ENCODE measurements at places on chromosomes 7 and 10.
A peak's percentile ranks its signal among the peaks of the same experiment; 100 is the strongest.

- no peak for DNase-seq
Observed at GRCh38 chr7:115008465-115009114, 86.7 kb downstream of the MDFIC start.

- no peak for DNase-seq
Observed at GRCh38 chr7:26858735-26859134, 5.7 kb downstream of the SKAP2 start.

GRCh38 chr10:125940515-125940914, 44.2 kb downstream of the FANK1 start:
- DNase-seq = no peak

DNA sequence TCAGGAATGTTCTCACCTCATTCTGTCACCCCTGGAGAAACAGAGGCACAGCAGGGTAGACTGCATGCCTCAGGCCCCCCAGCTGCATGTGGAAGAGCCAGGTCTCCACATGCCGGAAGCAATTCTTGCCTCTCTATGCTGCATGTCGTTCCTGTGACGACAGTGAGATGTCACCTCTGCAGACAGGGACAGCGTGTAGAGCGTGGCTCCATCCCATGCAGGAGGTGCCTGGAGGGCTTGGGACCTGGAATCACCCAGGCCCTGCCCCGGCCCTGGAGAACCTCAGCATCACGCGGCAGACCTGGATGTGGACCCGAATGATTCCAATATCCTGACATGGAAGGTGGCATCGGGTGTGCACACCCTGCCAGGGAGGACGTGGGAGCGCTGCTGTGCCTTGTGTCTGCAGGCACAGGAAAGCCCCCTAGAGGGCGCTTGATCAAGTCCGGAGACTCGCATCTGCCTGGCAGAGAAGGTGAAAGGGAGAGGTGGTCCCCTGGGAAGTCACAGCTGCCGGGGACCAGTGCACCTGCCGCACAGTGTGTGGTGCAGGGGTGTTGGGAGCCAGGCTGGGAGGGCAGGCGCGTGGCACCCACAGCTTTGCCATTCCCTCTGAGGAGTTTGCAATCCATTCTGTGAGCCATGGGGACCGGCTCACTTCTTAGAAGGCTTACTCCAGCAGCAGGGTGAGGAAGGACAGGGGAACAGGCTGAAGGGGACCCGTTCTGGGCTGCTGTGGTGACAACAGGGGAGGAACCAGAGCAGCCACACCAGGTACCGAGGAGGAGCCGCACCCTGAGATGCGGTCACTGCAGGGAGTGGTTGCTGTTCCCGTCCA, 45.3 kb upstream of the EN2 start:
- DNase-seq = no peak

DNA sequence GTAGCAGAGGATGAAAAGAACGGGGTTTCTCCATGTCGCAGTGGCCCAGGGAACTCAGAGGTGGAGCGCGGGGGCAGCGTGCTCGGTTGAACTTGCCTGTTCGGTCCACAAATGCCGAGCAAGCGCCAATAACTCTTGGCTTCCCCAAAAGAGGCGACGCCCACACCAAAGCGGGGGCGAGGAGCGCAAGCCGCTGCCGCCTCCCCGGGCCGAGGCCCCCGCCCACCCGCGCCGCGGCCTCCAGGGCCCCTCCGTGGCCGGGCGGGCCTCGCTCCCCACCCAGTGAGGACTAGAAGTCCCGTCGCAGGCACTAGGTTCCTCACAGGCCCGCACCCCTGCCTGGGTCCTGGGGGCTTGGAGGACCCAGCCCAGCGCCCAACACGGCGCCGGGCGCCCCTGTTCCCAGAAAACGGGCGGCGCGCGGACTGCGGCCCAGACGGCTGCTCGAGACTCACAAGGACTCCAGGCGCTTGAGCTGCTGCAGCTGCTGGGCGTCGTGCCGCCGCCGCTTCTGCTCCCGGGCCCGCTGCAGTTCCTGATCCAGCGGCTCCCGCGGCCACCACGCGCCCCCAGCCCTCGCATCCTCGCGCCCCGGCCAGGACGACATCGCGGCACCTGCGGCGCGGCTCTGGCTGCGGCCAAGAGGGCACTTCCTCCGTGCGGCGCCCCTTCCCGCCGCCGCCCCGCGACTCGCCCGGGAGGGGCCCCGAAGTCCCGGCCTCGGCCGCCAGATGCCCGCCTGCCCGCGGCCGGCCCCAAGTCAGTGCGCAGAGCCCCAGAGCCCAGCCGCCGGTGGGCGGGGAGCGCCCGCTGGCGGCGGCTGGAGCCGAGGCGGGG, 14.6 kb upstream of the FKBP9 start:
- peak; percentile 43 for DNase-seq

DNA sequence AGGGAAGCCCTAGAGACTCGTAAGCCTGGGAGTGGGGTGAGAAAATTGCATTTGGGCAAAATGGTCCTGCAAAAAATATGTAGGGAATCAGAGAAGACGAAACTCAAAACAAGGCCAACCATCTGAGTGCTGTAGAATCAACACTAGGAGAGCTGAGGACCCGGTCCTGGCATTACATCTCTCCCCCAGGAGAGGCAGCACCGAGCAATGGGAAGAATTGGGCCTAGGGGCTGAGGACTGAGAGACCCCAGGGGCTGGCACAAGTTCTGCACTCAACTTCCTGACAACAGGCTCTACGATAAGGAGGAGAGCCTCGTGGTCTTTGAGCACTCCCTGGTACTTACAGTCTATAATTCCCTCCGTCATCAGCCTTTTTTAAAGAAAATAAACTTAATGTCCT, 47.6 kb downstream of the BPGM start:
- DNase-seq = no peak

DNA sequence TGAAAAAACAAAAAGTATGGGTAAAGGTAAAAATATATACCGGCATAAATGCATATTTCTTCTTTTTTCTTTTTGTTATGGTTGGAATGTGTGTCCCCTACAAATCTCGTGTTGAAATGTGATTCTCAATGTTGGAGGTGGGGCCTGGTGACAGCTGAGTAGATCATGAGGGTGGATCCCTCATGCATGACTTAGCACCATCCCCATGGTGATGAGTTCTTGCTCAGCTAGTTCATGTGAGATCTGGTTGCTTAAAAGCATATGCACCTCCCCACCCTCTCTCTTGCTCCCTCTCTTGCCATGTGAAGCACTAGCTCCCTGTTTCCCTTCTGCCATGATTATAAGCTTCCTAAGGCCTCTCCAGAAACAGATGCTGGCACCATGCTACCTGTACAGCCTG, 93.3 kb downstream of the HYCC1 start:
- DNase-seq = no peak

GRCh38 chr7:94623820-94624219, 32.1 kb downstream of the SGCE start:
- no peak for DNase-seq

GRCh38 chr7:158366346-158366745, 221.3 kb downstream of the PTPRN2 start:
- no peak for DNase-seq

DNA sequence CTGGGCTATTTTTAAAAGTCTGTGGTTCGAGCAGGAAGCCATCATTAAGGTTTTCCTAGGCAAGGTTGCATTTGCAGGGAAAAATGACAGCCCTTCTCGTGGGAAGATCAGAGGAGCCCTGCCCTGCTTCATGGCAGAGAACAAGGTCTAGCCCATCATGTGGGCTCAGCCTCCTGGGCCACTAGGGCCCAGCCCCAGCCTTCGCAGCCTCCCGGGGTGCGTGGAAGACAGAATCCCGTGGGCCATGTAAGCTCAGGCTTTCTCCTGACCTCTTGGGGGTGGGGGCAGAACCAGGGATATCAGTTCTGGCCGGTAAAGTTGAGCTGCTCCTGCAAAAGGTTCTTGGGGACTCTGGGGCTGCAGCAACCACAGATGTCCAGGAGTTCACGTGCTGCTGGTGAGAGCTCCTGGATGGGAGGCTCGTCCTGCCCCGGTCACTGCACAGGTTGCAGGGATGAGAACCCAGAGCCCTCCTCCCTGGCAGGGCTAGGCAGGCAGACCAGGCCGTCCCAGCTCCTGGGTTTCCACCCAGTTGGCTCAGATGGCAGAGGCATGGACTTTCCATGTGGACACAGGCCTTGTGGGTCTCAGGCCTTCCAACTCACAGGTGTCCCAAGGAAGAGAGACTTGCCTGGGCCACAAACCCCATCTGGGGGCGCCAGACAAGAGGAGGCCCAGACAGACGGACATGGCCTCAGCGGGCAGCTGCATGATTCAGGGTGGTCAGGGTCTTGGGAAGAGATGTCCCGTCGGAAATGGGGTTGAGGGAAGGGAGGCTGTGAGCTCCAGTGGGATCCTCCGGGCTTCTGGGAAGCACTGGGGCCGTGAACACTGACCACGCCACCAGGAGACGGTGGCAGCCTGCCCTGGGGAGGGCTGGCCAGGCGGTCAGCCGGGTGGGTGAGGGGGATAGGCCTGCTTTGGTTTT, 126.2 kb downstream of the NEURL1 start:
- DNase-seq = no peak

DNA sequence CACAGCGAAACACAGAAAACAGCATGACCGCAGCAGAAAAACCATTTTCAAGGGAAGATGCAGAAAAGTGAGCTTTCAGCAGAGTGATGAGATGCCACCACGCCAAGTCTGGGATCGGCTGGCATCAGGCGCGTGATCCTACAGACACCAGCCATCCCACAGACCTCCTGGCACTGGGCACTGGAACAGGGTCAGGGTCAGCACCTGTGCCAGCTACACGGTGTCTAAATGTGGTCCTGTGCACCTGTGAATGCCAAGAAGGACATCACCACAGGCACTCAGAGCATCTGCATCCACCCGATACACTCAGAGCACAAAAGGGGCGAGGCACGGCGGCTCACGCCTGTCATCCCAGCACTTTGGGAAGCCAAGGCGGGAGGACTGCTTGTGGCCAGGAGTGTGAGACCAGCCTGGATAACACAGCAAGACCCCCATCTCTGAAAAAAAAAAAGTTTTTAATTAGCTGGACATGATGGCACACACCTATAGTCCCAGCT, 31.5 kb downstream of the STK32C start:
- DNase-seq = no peak

DNA sequence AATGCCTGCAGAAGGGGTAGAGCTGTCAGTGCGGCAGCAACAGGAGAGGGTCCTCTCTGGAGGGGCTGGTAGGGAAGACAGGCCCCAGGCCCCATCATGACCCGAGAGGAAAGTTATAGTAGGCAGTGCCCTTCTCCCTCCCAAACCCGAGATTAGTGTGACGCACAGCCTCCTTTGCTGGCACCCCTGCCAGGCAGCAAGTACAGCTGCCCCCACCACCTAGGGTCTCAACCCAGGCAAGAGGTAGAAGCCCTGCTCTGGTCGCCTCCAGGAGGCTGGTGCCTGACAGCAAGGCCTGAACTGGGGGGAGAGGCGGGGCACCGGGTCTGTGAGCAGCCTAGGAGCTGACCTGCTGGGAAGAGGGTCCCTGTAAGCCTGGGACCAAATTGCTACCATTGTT, 15.5 kb downstream of the LOXL4 start:
- no peak for DNase-seq

DNA sequence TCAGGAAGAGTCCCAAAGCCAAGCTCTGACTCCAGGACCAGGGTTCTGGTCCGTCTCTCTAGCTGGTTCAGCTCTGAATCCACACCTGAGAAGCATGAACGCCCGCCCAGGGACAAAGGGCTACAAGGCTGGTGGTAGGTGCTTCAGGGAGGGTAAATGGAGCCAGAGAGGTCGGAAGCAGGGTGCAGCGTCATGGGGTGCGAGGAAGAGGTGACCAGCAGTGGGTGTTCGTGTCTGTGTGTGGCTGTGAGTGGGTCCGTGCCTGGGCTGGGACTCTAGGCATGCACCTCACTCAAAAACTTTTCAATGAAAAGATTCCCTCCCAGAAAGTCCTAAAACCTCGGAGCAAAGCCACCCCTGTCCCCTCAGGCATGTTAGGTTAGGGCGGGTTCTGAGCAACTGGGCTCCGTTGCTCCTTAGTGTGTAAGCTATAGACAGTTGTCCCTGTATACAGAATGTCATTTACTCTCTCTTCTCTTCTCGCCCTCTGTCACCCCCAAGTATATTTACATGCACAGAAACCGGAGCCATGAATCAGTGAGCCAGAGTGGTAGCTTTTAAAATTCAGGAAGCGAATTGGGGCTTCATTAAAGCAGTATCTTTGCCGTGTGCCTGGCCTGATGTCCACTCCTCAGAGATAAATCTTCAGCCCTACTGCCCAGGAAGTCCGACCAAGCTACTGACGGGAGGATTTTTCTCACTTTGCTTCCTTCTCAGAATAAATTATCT, 12.3 kb upstream of the GATA3 start:
- DNase-seq = no peak

- no peak for DNase-seq
Observed at GRCh38 chr7:72097226-72097625, 314.9 kb downstream of the CALN1 start.

GRCh38 chr7:31982962-31983361, 87.2 kb downstream of the PDE1C start:
- no peak for DNase-seq

DNA sequence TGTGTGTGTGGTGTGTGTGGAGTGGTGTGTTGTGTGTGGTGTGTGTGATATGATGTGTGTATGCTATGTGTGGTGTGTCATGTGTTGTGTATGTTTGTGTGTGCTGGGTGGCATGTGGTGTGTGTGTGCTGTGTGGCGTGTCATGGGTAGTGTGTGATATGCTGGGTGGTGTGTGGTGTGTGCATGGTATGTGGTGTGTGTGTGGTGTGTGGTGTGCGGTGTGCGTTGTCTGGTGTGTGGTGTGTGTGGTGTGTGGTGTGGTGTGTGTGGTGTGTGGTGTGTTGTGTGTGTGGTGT, 37.5 kb upstream of the DNAJB6 start:
- no peak for DNase-seq

DNA sequence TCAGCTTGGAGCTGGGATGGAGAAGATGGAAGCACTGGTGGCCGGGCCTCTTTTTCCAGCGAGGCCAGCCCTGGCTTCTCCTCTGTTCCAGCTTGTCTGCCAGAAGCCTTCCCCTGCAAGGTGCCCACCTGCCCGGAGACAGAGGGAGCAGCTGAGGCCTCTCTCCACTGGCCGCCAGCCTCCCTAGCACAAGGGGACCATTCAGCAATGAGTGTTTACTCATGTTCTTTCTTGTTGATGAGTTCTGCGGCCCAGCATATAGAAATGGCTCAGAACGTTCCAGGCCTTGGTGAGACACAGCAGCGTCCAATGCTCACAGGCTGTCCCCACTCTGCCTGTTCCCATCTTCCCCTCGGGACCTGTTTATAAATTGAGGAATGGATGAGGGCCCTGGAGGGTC, 47.3 kb downstream of the CHST3 start:
- no peak for DNase-seq

DNA sequence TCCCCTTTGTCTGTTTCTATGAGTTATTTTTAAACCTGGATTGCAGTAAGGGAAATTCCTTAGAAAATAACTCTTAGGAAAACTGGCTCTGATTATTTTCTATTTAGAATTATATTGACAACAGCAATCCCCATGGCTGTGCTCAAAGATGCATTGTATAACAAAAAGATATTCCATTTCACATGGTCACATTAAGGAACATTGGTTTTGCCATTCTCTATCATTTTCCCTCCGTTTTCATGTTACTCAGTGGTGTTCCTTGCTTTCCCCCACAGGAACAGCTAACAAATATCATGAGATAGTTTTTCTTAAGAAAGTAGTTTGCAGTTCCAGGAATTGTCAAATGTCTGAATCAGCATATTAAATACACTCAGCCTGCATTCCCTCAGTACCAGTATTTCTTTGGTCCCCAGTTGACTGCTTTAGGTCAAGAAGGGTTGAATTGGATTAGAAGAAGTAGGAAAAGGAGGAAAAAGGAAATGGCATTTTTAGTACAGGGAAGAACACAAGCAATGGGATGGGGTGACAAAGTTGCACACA, 436.7 kb downstream of the TNS3 start:
- no peak for DNase-seq

- no peak for DNase-seq
Observed at GRCh38 chr7:140237390-140237789, 60.6 kb upstream of the KDM7A start.

All from HS-5 (cell line).